Adrenal gland (tissue), 19 donors: ENCODE measurements at places on chromosomes 11 and 22. TPM values are rescaled to one million over a fixed set of nuclear protein-coding genes. Genes with fewer than 3 reads are reported as not detected.

GRCh38 chr11:64654958-64655541 lies 64.0 kb downstream of the SLC22A12 start:
- no peak for DNase-seq

DNA sequence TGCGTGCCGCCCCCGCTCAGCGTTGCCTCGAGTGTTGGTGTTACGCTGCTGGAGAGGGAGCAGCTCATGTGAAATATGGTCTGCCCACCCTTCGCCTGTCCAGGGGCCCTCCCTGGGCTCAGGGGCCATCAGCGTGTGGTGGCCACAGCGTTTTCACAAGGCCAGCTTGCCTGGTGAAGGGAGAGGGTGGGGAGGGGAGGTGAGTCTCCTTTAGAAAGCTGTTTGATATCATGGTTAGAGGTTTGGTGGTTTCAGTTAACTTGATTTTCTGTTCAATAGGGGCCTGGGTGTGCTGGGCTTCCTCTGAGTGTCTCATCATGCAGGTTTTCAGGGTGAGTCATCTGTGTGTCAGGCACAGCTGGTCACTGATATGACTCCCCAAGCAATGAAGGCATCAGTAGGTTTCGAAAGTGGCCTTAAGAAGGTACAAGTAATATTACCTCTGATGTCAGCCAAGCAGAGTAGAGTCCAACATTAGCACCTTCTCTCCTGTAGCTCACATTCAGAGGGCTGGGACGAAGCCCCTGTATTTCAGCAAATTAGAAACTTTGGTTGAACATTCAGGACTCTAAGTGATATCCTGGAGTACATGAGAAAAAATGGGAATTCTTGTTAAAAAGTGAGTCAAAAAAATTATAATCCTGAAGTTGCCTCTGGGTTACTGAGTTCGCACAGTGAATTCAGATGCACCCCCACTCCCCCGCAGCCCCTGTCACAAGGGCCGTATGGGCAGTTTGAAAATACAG lies 172.5 kb downstream of the TBC1D22A start:
- DNase-seq = no peak

Gene MAP6
- polyA plus RNA-seq = 33.1 TPM

- DNase-seq = no peak
Observed at GRCh38 chr11:129720156-129720555, 95.5 kb upstream of the TMEM45B start.

Gene KRTAP5-8
- not detected for polyA plus RNA-seq

GRCh38 chr11:36558571-36559413 lies 9.0 kb upstream of the RAG1 start:
- no peak for DNase-seq

Gene CCDC73
- 0.27 TPM for polyA plus RNA-seq

GRCh38 chr11:32630844-32631243 lies 47.2 kb downstream of the EIF3M start:
- DNase-seq = no peak

GRCh38 chr11:116963813-116964212 lies 126.4 kb upstream of the APOA1 start:
- peak; percentile 19 for DNase-seq

DNA sequence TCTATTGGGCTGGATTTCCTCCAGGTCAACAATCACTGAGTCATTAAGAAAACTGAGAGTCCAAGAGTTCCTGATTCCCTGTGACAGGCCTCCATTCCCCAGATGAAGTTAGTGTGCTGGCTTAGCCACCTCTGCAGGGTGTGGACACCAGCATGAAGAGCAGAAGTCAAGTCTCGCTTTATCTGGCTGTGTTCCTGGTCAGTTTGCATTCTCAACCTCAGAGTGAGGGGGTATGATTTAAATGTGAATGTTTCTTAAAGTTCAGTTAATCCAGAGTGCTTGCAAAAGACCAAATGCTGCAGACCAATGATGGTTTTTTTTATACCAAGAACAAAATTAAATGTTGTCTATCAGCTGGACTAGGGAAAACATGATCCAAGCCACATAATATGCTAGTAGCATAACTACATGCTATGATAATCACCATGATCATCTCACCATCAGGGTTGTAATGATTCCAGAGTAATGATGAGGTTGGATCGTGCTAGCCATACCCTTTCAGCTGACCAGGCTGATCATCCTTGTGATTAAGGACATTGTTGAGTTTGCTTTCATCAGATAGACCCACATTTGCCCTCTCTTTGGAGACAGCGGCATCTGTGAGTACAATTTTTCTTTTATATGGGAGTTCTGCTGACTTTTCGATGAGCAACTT lies 145.8 kb upstream of the ARHGAP20 start:
- DNase-seq = peak; percentile 4
